Central memory CD8-positive, alpha-beta T cell (primary cell): ENCODE measurements at places on chromosomes 1 and 21.

DNA sequence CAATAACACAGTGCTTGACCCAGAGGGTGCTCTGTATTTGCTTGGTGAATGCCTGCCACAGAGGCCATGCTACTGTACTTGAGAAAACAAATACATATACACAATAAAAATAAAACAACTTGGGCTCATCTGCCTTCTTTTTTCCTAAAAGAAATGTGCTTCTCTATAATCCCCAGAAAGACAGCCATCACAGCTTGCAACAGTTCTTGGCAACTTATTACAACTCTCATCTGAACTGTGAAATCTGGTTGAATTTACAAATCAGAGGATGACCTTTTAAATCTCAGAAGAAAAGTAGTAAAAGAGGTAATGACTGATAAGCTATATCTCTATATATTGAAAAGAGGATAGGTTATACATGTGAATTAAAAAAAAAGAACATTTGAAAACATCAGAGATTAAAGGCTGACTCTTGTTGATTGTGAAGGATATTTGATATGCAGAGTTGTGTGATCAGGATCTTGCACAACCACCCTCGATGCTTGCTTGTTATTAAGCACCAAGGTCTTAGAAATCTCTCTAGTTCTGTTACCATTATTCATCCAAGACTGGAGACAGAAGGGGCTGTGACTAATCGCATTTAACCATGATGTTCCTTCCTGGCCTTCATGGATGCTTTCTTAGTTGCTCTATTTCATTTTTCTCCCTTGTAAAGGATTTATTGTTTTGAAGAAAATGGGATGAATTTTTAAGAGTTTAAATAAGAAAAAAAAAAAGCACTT lies 213.4 kb downstream of the APP start:
- no peak for DNase-seq

DNA sequence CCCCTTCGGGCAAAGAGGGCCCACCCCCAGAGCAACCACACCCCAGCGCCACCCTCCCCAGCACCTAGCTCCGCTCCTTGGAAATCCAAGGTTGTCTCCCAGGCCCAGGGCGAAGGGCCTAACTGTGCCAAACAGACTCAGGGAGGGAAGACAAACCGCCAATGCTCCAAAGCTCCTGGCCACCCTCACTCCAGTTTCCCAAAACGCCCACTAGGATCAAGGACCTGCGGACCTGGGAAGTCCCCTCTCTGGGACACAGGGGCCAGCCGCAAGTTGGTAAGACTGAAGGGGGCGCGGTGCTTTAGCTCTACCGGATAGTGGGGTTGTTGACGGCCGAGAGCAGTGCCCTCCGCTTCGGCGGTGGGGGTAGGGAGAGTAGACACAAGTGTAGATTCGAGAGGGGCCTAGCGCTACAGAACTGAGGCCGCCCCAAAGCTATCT lies 581 bp downstream of the IRF6 start:
- DNase-seq = no peak

GRCh38 chr1:160401487-160401805 lies 1.1 kb downstream of the VANGL2 start:
- no peak for DNase-seq

DNA sequence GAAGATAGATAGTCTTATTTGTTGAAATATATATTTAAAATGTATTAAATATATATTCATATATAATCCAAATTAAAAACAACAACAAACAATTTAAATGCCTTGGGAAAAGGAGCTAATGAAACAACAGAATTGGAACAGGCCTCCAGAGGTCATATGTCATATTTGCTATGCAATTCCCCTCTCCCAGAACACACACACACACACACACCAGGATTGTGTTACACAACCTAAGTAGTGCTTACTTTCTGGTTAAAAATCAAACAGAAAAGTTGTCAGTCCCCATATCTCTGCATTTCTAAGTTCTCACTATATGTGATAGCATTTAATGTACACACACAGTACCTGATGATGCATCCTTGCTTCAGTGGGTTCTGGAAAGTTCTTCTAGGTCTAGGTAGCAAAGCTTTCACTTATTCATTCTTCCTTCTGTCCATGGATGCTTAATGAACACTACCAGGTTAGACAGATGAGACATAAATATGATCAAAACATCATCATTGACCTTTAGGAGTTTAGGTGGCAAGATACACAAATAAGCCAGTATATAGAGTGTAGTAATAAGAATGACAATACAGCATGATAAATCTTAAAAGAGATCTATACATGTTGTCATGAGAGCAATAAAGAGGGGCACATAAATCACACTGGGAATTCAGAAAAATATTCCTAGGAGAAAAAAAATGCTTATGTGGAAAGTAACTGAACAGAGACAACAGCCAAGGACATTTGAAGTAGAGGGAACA lies 662.8 kb downstream of the PTPRC start:
- no peak for DNase-seq

GRCh38 chr1:245881767-245882391 lies 625.2 kb downstream of the SMYD3 start:
- DNase-seq = no peak

DNA sequence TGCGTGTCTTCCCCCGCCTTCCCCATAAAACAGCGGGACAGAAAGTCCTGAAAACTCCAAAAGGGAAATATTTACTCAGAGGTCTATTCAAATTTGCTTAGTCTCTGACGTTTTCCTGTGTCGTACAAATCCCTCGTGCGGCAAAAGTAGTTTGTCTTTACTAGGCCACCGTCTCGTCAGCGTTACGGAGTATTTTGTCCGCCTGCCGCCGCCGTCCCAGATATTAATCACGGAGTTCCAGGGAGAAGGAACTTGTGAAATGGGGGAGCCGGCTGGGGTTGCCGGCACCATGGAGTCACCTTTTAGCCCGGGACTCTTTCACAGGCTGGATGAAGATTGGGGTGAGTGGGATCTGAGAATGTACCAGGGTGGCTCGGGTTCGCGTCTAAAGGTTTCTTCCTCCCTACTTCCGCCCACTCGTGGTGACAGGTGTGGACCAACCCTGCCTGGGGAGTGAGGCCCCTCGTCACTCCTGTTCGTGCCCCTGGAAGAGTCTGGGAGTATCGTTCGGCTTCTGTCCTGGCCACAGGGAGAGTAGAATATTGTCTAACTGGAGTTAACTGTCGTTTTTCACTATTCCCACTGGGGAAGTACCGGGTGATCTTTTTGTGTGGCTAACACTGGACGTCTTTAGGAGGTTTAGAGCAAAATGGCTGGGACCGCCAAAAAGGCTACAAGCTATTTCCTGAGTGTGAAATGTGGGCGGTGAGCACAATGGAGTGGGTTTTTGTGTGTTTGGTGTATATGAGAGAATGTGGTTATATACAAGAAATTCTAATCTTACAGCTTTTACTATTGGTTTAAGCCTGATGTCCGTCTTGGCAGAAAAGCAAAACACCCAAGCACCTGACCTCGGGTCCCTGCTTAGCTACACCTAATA lies at the start of gene ATF6:
Gene ATF6, plus strand, starts transcription at position 219 of the 880 bp plus-strand sequence. Its CDS starts 41 bp downstream, at position 260.
- DNase-seq = peak; percentile 72

DNA sequence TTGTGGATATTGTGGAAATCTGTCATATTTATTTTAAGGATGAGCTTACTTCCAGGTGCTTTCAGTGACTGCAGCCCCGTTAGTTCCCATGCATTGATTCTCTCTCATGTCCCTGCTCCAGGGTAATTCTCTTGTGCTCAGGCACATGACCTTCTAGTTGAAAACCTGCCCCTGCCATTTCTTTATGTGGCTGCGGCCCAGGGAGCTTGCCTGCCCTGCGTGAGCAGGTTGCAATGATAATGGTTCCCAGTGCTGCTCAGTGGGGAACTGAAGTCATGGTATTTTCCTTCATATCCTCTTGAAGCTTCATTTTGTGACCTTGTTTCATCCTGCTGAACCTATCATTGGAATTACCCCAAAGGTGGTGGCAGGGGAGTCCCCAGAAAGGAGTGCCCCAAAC lies 229.8 kb downstream of the DISC1 start:
- no peak for DNase-seq

GRCh38 chr1:212235857-212236256 lies 49.4 kb upstream of the PPP2R5A start:
- DNase-seq = no peak

DNA sequence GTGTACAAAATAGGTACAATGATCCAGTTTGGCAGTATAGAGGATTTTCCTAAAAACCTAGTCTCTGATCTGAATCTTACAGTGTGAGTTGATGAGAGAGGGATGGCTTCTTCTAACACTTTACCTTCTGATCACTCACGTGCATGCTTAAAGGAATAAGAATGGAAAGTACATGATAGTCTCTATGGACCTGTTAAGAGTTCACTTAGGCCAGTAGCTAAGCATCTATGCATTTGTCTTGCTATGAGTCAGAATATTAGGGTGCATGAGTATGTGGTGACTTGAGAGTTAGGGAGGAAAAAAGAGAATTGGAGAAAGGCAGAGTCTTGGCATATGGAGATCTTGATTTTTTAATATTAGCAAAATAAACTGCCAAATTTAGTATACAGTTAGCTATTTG lies 206.3 kb downstream of the COL11A1 start:
- no peak for DNase-seq

DNA sequence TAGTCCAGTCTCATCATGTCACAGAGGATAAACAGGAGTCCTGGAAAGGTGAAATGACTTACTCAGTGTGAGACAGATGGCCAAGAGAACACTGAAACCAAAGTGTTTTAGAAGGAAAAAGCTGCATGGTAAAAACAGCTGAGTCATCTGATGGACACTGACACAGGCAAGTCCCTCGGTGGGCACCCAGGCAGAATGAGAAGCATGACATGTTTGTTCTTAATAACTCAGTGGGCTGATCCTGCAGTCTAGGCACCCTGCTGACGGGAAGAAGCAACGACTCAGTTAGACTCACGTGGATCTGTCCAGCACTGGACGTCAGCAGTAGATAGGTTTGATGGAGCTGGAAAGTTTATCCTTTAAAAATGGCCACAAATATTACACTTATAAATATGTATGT lies 116.9 kb downstream of the RGS7 start:
- no peak for DNase-seq

DNA sequence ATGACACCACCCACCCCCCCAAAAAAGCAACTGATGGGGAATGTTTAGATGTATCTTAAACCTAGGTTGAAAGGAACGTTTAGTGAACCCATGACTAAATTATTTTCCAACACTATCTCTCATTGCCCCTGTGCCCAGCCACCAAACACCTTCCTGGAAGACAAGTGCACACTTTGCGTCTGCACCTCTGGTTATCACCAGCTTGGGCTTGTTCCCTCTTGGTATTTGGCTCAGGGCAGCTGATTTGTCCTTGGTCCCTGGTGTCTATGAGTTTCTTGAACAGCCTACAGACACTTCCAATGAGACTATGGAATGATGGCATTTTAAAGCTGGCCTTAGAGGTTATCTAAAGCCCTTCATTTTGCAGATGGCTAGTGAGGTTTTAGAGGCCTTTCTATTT lies 15.5 kb upstream of the RIMKLA start:
- no peak for DNase-seq

- no peak for DNase-seq
These were observed 35.5 kb downstream of the SH3GLB1 start for GRCh38 chr1:86739648-86740509.

DNA sequence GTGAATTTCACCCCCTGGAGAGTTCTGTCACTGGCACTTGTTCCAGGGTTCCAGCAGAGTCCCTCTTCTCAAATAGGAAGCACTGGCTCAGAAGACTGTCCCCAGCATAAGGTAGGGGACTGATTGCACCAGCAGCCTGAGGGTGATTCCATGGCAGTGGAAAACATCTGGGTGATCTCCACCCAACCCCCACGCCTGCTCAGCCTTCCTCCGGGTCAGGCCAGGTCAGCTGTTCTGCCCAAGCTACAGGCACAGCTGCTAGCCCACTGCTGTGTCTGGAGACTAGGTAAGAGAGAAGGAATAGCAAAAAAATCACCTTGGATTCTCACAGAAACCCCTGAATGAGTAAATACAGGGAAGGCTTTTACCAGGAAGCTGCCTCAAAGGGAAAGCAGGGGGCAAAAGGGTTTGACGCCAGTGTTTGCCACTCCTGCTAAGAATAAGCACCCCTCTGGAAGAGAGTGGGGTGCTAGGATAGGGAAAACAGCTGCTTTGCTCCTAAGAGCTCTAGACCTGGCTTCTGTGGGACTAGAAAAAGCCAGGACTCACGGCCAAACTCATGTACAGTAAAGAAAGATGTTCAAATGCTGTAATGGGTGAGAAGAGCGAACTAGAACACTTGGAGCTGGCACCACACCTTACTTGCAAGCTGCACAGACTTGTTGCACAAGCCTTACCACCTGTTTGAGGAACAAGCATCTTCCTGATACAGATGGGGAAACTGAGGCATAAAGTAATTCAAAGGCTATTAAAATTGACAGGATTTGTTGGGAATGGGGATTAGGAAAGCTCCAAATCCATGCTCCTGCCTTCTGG lies 1.0 kb upstream of the DENND2D start:
- no peak for DNase-seq

- DNase-seq = no peak
These were observed 93.8 kb downstream of the ROR1 start for GRCh38 chr1:63867429-63868176.

- DNase-seq = no peak
These were observed 1.1 kb downstream of the SERTAD4 start for GRCh38 chr1:210233495-210234328.

DNA sequence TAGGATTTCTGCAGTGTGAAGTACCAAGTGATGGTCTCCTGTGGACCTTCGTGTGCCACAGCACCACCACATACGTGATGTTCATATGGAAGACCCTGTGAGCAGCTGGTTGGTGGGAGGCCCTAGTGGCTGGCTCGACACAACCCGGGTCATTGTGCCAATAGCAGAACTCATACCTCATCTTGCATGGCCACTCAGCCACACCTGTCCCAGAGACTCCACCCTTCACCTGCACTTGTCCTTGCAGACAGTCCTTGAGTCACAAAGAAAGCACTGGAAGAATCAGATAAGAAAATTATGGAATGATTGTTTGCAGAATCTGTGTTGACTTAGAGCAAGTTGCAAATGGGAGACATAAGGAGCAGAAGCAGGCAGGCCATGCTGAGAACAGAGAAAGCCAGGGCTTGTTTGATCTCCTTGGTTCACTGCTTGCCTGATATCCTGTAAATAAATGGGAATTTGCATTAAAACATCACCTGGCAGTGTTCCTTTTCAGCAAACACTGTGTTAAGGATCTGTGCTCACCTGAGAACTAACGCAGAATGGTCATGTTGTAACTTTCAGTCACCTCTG lies 307.7 kb downstream of the SIPA1L2 start:
- DNase-seq = no peak

DNA sequence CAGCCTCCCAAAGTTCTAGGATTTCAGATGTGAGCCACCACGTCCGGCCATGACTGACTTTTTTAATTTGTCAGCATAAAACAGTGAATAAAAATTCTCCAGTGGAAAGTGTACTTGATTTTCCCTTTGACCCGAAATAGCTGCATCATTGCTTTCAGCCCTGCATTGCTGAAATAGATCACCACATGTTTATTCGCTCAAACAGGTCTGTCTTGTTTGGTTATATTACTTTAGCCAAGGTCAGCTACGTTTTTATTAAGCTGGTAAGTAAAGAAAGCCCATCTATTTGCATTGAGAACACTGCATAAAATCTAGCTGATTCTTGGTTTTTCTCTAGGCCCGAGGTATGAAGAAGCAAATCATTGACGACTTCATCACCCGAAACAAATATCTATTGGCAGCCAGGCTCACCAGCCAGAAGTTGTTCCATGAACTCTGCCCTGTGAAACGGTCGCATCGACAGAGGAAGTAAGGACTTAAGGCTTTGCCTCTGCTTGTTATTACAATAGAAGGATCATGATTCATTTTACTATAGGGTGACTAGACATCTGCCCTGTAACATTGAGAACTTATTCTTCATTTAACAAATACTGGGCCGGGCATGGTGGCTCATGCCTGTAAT lies 25.6 kb downstream of the AGMAT start:
- DNase-seq = no peak

- no peak for DNase-seq
These were observed 35.4 kb downstream of the CSMD2 start for GRCh38 chr1:34129630-34130029.

- DNase-seq = no peak
These were observed 21.2 kb upstream of the CENPF start for GRCh38 chr1:214581785-214582184.
